ENCODE measurements at places on chromosomes 12 and 14.

DNA sequence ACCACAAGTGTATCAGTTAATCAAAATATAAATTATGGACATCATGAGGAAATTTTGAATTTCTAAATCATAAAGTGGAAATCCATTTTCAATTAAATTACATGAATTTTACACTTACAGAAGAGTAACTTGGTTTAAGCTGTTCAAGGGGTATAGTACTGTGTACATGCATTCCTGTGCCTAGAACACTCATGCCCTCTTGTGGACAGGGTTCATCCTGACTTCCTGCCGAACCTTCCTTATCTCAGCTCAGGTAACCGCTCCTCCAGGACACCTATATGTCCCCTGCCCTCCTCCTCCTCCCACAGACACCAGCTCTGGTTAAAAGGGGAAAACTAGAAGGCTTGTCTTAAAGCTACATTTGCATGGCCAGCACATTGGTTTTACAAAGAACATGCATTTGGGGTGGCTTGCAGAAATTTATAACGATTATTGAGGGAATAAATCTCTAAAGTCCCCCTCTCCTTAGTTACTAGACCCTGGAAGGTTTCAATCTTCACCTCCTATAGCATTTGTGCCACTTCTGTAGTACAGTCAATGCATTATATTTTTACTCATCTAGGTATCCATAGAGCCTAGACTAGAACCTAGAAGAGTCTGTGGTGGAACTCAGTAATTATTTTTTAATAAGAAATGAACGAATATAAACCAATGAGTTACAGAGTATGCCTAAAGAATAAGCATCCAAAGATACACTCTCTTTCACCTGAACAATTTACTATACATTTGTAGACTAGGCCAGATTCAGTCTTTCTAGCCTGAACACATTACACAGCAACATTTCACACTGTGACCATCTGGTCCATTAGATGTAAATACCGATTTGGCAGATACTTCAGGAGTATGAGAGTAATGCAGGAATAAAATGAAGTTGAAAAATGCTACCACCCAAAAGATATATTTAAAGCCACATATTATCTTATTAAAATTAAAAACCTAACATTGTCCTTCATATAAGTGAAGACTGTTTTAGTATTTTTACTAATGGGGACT is 345.6 kb downstream of the PAWR start:
- DNase-seq = no peak

GRCh38 chr14:90072350-90072749 is 10.6 kb downstream of the KCNK13 start:
- DNase-seq = no peak

DNA sequence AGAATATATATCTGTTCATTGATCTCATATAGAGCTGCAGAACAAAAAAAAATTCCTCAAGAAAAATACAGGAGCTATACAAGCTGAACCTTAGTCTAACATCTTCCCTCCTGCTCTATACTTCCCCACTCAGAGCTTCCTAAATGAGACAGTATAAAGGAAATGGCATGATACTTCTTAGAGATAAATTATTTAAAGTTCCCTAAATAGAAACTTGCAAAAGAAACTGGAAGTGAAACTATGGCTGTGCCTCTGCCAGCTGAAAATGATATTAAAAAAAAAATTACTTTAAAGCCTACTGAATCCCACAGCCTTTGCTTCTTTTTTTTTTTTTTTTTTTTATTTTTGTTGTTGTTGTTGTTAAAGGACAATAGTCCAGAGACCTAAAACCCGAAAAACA is 11.6 kb upstream of the NEK9 start:
- DNase-seq = no peak

DNA sequence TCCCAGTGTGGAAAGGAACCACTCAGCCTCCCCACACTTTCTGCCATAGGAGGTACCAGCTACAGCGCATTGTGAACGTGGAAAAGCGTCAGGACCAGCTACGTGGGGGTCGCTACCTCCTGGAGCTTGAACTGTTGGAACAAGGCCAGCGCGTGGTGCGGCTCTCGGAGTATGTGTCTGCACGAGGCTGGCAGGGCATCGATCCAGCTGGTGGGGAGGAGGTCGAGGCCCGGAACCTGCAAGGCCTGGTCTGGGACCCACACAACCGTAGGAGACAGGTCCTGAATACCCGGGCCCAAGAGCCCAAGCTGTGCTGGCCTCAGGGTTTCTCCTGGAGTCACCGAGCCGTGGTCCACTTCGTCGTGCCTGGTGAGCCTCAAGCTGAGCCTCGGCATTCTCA is 96.8 kb downstream of the B4GALNT3 start:
- DNase-seq = no peak

DNA sequence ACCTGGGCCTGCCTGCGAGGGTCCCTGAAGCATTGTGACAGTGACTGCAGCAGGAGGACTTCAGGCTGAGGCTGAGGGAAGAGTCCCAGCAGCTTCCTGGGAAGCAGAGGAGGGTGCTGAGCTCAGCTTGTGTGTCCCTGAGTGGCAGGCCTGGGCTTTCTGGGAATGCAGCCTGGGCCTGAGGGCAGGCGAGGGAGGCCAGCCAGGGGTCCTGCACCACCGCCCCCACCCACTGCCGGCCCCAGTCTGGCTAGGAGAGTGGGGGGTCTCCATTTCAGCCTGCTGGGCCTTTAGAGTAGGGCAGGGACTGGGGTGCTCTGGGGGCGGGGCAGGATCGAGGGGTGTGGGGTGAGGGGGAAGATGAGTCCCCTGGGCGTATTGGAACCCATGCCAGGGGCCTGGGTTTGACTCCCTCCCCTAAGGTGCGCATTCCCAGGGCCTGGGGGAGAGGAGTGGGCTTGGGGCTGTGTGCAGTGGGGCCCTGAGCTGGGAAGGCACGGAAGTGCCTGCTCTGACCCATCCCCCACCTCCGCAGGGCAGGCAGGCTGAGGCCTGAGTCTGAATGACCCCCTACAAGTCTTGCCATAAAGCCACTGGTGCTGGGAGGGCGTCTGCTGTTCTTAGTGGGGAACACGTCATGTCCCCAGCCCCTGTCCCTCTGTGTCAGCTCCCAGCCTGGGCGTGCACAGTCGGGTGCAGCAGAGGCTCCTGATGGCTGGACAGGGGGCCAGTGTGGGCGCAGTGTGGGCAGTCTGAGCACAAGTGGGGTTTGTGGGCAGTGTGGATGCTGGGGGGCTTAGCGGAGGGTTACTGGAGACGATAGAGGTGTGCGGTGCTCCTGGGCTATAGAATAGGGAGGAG is 46.4 kb downstream of the KRT80 start:
- no peak for DNase-seq

- DNase-seq = no peak
These were observed 5.0 kb upstream of the CD4 start for GRCh38 chr12:6784296-6784695.

GRCh38 chr12:100798286-100799160 is 3.9 kb downstream of the ANO4 start:
- no peak for DNase-seq

DNA sequence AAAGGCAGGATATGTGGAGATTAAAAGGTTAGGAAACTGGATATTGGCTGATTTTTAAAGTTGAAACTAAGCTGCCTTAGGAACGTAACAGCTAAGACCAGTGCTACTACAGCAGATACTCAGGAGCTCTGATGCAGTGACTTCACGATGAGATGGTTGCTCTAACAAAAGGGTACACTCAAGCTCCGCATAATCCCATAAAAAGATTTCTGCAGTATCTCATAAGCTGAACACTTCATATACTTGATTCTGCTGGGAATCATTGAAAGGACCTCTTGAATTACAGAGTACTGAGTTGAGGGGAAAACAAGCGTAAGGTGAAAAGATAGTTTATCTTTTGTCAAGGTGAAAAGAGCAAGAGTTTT is 3.7 kb downstream of the RNF10 start:
- DNase-seq = no peak

DNA sequence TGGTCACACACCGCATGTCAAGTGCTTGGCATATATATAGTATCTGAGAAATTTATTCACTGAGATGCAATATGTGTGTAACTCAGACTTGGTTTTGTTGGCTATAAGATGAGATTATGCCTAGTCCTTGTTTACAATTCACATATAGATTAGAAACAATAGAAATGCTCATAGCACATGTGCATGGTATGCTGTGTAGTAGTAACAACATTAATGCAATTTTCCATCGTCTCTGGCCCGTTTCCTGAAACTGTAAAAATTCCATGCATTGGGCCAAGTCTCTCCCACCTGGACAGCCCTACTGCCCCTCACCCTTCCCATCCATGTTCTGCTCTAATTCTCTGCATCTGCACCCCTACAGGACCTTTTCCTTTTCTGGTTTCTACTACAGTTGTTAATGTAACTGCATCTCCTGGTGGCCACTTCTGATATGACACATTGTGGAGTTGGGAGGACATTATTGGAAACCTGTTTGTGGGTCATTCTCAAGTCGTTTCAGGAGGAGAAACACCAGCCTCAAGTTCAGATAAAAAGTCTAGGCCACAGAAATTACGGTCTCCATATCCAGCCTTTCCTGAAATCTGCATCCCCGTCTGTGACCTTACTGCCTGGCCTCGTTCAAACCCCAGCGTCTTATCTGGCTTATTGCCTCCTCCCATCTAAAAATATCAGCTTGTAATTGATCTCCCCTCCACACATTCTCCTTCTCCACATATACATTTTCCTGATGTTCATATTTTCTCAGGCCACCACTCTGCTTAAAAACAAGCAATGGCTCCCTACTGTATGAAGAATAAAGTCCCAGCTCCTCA is 37.5 kb downstream of the EMP1 start:
- DNase-seq = no peak

GRCh38 chr14:101948666-101949216 is 15.6 kb upstream of the DYNC1H1 start:
- DNase-seq = no peak

GRCh38 chr14:89324501-89325298 is 92.3 kb downstream of the FOXN3 start:
- DNase-seq = no peak

DNA sequence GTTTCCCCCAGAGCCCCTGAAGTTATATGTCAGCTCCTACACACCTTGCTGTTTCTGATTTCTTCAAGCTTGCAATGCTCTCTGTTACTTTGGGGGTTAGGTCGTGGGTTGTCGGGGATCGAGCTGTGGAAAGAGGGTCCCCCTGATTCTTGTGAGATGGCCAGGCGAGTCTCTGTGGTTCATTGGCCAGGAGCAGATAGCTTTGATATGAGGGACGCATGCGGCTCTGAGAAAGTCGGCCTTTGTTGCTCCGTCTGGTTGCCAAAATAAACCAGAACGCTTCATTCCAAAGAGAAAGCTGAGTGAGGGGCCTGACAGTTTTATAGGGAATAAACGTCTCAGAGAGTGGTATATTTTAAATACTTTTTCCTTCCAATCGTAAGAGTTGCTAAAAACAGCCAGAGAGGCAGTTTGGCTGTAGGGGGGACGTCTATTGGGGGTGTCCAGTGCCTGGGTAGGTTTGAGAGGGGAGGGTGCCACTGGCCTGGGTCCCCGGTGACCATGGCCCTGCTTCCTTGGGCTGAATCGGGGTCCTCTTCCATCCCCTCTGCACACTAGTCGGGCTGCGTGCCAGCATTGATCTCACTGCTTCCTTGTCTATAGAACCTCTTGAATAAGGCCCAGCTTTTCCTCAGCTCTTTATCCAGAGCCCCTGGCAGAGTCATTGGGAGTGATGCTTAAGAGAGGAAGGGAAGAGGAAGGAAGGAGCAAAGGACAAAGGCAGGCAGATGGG is 18.9 kb downstream of the CCND2 start:
- DNase-seq = no peak

GRCh38 chr14:55605793-55606192 is 25.8 kb downstream of the KTN1 start:
- no peak for DNase-seq

- no peak for DNase-seq
These were observed 3.6 kb upstream of the GAPDH start for GRCh38 chr12:6530576-6531260.

GRCh38 chr14:29518335-29518734 is 409.3 kb downstream of the PRKD1 start:
- DNase-seq = no peak

DNA sequence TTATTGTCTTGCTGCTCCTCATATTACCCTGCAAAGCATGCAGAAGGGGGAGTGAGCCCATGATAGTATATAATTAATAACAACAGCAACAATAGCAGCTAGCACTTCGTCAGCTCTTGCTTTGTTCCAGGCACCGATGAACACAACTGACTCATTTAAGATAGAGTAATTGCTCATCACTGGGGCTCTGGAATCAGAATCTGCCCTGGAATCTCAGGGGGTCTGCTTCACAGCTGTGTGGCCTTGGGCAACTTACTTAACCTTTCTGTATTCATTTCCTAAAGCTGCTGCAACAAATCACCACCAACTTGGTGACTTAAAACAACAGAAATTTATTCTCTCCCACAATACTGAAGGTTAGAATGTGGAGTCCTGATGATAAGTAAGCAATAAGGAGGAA is 55.0 kb upstream of the PSMC1 start:
- DNase-seq = no peak

GRCh38 chr14:95557832-95558231 is 23.0 kb downstream of the GLRX5 start:
- DNase-seq = no peak

DNA sequence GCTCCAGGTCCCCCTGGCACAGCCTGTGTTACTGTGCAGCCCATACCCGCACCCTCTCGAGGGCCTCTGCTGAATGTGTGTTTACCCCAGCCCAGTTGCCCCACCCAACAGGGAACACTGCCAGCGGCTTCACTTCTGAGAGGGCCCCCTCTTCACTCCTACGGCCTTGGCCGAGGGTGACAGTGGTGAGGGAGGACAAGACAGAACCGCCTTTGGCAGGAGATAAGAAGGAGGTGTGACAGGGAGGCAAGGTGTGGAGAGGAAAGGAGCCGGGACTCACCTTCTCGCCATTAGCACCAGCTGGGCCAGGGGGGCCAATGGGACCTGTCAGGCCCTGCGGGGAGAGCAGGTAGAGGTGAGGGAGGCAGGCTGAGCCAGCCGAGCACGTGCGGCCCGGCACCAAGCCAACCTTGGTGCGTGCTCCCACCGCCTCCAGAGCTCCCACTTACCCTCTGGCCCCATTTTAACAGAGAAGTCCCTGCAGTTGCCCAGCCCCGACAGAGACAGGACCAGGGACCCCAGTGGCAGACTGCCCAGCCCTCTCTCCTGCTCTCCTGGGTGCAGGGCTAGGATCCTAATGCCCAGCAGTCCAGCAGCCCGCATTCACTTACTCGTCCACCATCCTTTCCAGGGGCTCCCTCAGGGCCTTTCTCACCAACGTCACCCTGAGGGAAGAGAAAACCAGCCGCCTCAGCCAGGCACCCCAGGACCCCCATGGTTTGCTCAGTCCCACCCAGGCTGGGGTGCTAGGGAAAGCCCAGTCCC is 18.3 kb downstream of the TMEM106C start:
- DNase-seq = no peak

GRCh38 chr12:12219664-12220063 is 47.2 kb downstream of the LRP6 start:
- DNase-seq = no peak

- DNase-seq = no peak
These were observed 48.2 kb upstream of the DLK1 start for GRCh38 chr14:100678469-100678828.
